Prostate gland (tissue), 2 donors: ENCODE measurements at places on chromosomes 3 and 15.
A peak's percentile ranks its signal among the peaks of the same experiment; 100 is the strongest.

DNA sequence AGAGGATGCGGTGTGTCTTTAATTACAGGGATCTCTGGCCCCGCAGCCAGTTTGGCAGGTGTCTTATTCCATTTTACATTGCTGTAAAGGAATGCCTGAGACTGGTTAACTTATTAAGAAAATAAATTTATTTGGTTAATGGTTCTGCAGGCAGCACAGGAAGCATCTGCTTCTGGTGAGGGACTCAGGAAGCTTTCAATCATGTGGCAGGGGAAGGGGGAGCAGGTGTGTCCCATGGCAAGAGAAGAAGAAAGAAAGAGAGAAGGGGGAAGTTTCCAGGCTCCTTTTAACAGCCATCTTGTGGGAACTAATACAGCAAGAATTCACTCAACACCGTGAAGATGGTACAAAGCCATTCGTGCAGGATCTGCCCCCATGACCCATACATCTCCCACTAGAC is 128.0 kb upstream of the CRBN start:
- H3K36me3 ChIP-seq = no peaks in the 10 kb centered on the region
- no peaks in the 10 kb centered on the region for H3K4me1 ChIP-seq
- DNase-seq = no peak
- no peaks in the 10 kb centered on the region for H3K27me3 ChIP-seq
- H3K27ac ChIP-seq = no peak overlapping the region

DNA sequence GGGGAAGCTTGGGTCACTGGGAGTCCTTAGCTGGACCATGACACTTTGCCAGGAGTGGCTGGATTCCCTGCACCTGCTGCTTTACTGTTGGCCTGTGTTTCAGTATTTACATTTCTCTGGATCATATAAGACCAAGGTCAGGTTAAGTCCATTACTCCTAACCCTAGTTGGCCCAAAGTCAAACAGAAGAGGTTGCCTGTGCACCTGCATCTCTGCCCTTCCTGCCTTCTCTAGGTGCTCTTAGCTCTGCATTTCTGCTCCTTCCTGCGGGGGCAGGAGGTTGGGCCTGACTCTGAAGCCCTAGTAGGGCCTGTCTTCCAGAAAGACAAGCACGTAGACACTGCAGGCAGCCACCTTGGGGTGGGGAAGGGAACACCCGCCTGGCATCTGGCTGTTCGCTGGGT is 124.3 kb downstream of the RPLP1 start:
- no peak overlapping the region for H3K4me3 ChIP-seq
- peaks cover 5% of the 10 kb centered on the region for H3K4me1 ChIP-seq
- H3K27me3 ChIP-seq = no peaks in the 10 kb centered on the region
- H3K27ac ChIP-seq = no peak overlapping the region
- no peak for DNase-seq

DNA sequence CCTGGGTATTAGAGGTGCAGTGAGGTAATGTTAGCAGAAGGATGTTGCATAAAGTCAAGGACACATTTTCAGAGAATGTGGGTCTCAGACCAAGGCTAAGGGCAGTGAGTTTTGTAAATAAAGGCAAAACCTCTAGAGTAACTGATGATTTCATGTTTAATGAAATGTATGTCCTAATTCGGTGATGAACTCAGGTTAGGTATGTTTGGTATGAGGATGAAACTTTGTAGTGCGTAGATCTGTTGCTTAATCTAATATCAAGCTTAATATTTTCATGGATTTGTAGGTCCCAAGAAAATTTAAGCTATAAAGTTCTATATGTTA is 3.6 kb downstream of the USP50 start:
- H3K27me3 ChIP-seq = no peaks in the 10 kb centered on the region
- H3K27ac ChIP-seq = no peak overlapping the region
- no peaks in the 10 kb centered on the region for H3K4me1 ChIP-seq
- H3K4me3 ChIP-seq = no peak overlapping the region
- H3K36me3 ChIP-seq = no peaks in the 10 kb centered on the region

DNA sequence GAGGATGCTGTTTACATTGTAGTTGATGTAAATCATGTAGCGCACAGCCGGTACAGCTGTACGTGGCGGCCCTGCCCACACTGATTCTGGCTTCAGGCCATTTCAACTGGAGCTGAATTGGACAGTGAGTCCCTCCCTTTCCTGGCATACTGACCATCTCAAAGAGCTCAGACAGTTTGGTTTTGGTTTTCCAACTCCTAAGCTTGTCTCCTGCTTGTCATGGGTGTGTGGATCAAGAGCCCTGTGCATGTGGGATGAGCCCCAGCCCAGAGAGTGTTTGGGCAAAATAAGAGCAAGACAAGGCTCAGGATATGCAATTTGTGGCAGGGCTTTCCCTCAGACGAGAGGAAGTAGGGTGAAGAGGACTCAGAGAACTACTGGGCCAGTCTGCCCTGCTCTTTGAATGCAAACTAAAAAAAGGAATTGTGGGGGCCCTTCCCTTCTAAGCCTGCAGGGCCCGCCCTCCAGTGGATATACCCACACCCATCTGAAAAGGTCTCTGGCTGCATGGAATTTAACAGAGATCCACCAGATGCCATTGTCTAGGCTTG is 13.3 kb downstream of the ITGA11 start:
- peak; percentile 35 for DNase-seq
- H3K4me3 ChIP-seq = no peak overlapping the region
- H3K4me1 ChIP-seq = no peaks in the 10 kb centered on the region
- H3K36me3 ChIP-seq = no peaks in the 10 kb centered on the region
- H3K27me3 ChIP-seq = no peaks in the 10 kb centered on the region

DNA sequence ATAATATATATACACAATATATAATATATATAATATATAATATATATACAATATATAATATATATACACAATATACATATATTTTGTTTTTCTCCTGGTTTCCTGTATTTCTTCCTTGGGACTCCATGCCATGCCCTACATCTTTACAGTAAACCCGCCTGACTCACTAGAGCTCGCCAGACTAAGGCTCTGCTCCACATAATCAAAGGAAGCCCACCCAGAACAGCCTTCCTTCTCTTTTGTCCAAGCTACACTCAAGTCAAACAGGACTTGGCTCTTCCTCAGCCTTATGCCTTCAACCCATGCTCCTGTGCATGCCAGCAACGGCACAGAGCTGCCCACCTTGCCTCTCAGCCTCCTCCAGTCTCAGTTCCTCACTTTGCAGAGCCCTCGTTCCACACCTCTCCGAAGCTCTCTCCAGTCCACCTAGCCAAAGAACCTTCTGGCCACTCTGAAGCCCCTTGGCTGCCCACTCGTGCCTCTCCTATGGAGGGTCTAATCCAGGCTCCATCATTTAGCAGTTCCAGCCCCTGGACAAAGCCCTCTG is 109.1 kb downstream of the RFTN1 start:
- H3K4me1 ChIP-seq = no peaks in the 10 kb centered on the region
- H3K36me3 ChIP-seq = no peaks in the 10 kb centered on the region
- no peaks in the 10 kb centered on the region for H3K27me3 ChIP-seq
- DNase-seq = no peak
- H3K4me3 ChIP-seq = no peak overlapping the region

DNA sequence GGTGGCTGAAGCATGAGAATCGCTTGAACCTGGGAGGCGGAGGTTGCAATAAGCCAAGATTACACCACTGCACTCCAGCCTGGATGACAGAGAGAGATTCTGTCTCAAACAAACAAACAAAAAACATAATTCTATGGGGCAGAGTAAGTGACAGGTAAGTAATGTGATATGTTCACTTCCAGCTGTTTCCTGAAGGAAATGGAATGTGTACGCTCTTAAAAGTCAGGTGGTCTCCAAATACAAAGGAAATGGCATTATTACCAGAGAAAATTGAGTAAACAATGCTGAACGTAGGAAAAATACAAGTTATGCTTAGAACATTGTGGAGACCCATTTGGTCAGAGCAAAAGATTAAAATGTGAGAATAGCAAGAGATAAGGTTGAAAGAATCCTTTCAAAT is 278.5 kb downstream of the SCAPER start:
- no peaks in the 10 kb centered on the region for H3K4me1 ChIP-seq
- H3K4me3 ChIP-seq = no peak overlapping the region
- H3K36me3 ChIP-seq = no peaks in the 10 kb centered on the region
- no peaks in the 10 kb centered on the region for H3K27me3 ChIP-seq
- H3K27ac ChIP-seq = no peak overlapping the region

DNA sequence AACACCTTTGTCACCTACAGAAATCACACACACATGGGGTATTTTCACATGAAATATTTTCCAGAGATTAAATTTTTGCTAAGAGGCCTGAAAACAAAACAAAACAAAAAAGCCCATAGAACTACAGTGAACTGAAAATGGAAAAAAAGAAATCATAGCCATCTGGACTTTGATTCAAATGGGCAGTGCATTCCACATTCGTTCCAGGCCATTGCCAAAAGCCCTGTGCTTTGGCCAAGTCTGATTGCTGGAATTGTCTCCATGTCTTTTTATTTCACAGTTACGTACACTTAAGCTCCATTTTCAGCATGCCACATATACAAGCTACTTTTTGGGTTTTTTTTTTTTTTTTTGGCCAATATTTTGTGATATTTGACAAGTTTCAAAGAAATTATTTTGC is 47.1 kb downstream of the TFG start:
- no peaks in the 10 kb centered on the region for H3K36me3 ChIP-seq
- no peak for DNase-seq
- no peak overlapping the region for H3K27ac ChIP-seq

DNA sequence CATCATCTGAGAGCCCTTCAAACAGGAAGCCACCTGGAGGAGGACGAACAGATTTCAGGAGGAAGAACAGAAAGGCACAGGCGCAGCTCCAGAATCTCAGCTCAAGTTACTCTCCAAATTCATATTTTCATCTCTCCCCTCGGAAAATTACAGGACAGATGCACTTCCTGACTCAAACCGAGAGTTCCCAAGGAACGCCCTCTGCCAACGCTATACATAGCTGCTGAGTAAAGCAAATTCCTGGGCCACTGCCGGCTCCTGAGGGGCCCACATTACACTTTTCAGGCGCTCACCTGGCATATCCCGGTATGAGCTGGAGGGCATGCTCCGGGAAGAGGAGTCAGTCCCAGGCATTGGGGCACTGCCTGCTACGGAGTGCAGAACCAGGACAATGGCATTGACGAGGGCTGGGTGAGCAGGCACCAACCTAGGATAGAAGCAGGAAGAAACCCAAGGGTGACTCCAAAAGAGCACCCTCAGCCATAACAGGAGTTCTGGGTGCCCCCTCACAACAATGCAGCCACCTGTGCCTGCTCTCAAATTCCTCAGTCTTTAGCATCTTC is 11.2 kb downstream of the UBL7 start:
- H3K27ac ChIP-seq = no peak overlapping the region
- peaks cover 17% of the 10 kb centered on the region for H3K36me3 ChIP-seq
- no peak overlapping the region for H3K4me3 ChIP-seq
- no peaks in the 10 kb centered on the region for H3K27me3 ChIP-seq
- no peaks in the 10 kb centered on the region for H3K4me1 ChIP-seq
- DNase-seq = no peak

DNA sequence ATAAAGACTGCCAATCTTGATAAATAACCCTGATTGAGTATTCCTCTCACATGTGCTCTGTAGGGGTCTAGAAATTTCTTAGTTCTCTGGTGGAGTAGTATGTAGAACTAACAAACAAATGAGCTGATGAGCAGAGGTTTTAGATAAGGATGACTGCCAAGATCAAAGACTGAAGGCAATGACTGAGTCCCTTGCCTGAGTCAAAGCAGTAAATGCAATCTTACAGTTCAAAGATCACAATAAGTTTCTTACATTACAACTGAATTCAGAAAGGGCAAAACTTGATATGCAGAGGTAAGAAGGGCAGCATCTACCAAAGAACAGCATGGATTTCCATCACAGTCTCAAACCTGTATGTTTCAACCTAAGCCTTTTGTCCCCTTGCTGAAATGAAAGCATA is 172.2 kb upstream of the POU1F1 start:
- H3K4me1 ChIP-seq = no peaks in the 10 kb centered on the region
- H3K36me3 ChIP-seq = no peaks in the 10 kb centered on the region
- no peak overlapping the region for H3K27ac ChIP-seq
- no peak overlapping the region for H3K4me3 ChIP-seq
- H3K27me3 ChIP-seq = no peaks in the 10 kb centered on the region

DNA sequence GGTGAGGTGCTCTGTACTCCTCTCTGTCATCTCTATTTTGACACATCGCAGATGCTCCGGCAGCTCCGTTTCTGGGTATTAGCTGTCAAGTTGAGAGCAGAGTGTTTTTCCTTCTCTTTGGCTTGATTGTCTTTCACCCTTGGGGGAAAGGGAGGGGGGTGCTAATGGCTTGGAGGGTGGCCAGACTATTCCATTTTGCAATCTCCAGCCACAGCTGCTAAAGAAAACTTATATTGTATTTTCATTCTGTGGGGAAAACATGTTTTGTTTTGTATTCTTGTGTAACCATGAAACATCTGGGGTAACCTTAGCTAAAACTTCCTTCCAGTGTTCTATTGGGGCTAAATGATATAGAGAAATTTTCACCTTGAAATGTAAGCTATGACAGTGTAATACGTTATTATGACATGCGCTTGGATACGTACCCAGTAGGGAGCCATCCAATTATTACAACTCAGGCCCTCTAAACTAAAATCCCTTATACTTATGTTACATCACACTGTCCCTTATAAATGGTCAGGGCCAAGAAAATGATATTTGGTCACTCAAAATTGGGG is 14.0 kb upstream of the LARP6 start:
- H3K4me3 ChIP-seq = no peak overlapping the region
- H3K27ac ChIP-seq = no peak overlapping the region
- H3K36me3 ChIP-seq = no peaks in the 10 kb centered on the region
- H3K4me1 ChIP-seq = no peaks in the 10 kb centered on the region

- H3K4me3 ChIP-seq = no peak overlapping the region
- H3K27me3 ChIP-seq = no peaks in the 10 kb centered on the region
- no peaks in the 10 kb centered on the region for H3K4me1 ChIP-seq
- H3K36me3 ChIP-seq = no peaks in the 10 kb centered on the region
Measured at GRCh38 chr3:56347219-56347871, 120.9 kb downstream of the ERC2 start.

DNA sequence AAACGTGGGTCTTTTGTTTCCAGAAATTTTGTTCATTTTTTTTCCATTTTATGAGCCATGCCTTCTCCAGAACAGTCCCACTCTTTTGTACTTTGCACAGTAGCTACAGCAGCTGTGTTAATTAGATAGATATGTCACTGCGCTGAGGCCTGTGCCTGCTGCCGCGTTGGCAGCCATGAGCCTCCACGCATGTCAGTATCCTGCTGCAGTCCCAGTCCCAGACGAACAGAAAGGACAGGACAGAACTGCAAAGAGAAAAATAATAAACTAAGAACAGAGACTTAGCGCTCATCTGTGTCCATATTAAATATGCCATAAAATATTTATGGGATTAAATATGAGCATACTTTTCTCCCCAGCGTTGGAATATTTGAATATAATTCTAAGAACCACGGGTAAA is 442.4 kb upstream of the RARB start:
- no peaks in the 10 kb centered on the region for H3K27me3 ChIP-seq
- no peak for DNase-seq
- H3K4me1 ChIP-seq = no peaks in the 10 kb centered on the region
- H3K27ac ChIP-seq = no peak overlapping the region
- no peak overlapping the region for H3K4me3 ChIP-seq

- H3K27me3 ChIP-seq = no peaks in the 10 kb centered on the region
- no peaks in the 10 kb centered on the region for H3K4me1 ChIP-seq
- DNase-seq = no peak
- no peaks in the 10 kb centered on the region for H3K36me3 ChIP-seq
- H3K27ac ChIP-seq = no peak overlapping the region
Measured at GRCh38 chr3:14273901-14274611, 95.4 kb downstream of the LSM3 start.

- no peak overlapping the region for H3K27ac ChIP-seq
- no peaks in the 10 kb centered on the region for H3K4me1 ChIP-seq
- no peaks in the 10 kb centered on the region for H3K36me3 ChIP-seq
Measured at GRCh38 chr3:22659651-22660475, 543.3 kb upstream of the UBE2E2 start.

GRCh38 chr3:190183121-190183520 is 62.4 kb upstream of the P3H2 start:
- no peak overlapping the region for H3K4me3 ChIP-seq
- no peak overlapping the region for H3K27ac ChIP-seq
- no peak for DNase-seq
